ENCODE measurements at places on chromosomes 7 and 10.
A peak's percentile ranks its signal among the peaks of the same experiment; 100 is the strongest.

DNA sequence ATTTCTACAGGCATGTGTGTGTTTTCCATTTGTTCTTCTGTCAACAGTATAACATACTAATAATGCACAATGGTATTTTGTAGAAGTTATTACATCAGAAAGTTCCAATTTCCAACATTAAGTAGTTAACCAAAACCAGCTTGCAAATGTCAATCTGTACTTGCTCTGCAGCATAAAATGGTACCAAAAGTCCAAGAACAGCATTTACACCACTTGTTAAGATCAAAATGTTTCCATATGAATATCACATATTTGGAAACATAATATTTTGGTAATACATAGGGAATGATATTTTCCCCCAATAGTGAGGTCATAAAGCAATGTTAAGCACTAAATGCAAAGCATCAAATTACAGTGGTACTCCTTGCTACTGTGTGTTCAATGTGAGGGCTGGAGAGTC is 162.1 kb downstream of the ZNF438 start:
- DNase-seq = no peak

GRCh38 chr7:73582664-73583202 is 4.4 kb upstream of the TBL2 start:
- no peak for DNase-seq

- no peak for DNase-seq
These were observed 608.3 kb upstream of the FOXK1 start for GRCh38 chr7:4073750-4074149.

GRCh38 chr7:92840316-92840715 is 3.9 kb upstream of the CDK6 start:
- DNase-seq = no peak

GRCh38 chr10:86203162-86203905 is 163.3 kb downstream of the GRID1 start:
- no peak for DNase-seq

GRCh38 chr10:62046522-62047227 is 145.2 kb downstream of the ARID5B start:
- peak; percentile 49 for DNase-seq
